ENCODE measurements at places on chromosomes 2 and 18.

GRCh38 chr2:112821142-112821541, 15.4 kb downstream of the IL1B start:
- DNase-seq, result no peak

DNA sequence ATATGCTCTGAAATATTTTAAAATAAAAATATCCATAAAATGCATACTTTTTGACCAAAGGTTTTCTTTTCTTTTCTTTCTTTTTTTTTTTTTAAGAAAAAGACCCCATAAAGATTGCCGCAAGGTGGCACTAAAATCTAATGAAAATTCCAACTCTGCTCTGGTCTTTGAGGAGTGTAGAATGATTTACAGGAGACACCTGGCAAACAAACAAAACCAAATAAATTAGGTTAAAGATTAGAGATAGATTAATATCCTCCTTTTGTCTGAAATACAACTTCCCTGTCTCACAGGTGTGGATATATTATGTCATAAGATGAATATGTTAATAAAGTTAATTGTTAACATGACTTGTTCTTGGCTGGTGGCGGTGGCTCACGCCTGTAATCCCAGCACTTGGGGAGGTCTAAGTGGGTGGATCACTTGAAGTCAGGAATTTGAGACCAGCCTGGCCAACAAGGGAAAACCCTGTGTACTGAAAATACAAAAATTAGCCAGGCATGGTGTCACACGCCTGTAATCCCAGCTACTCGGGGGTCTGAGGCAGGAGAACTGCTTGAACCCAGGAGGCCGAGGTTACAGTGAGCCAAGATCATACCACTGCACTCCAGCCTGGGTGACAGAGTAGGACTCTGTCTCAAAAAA, 3.5 kb upstream of the RHOB start:
- DNase-seq, result peak; percentile 41

GRCh38 chr2:72731116-72731515, 94.7 kb downstream of the EXOC6B start:
- no peak for DNase-seq

DNA sequence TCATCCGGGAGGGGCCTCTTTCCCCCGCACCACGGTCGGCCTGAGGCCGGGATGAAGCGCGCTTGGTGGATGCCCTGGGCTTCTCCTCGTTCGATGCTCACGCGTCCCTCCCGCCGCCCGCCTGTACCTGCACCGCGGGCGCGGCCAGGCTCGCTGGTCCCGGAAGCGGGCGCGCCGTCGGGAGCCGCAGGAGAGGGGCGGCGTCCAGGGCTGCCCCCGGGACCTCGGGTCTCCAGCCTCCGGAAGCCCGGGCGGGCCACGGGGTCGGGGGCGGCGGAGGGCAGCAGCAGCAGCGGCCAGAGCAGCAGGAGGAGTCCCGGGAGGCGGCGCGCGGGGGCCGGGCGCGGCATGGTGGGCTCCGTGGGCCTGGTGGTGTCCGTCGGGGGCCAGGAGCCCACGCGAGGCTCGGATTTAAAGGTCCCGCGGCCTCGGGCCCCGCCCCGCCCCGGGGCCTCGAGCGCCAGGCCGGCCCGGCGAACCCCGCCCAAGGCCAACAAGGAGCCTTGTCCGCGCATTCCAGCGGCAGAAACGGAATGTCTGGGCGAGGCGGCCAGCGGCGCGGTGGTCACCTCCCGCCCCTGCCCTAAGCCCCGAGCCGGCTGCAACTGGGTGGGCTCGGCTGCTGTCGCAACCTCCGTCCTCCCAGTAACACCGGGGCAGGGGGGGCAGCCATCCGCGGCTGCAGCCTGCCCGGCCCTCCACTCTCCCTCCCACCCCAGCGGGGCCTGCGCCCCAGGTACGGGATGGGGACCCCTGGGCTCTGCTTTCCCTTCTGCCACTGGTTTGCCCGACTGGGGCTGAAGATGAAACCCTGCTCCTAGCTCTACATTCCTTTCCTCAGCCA, at the start of gene MATN3:
Gene MATN3, minus strand, starts transcription at position 387 of the 844 bp plus-strand sequence. Its CDS starts 37 bp downstream, at position 350.
- DNase-seq, result no peak

DNA sequence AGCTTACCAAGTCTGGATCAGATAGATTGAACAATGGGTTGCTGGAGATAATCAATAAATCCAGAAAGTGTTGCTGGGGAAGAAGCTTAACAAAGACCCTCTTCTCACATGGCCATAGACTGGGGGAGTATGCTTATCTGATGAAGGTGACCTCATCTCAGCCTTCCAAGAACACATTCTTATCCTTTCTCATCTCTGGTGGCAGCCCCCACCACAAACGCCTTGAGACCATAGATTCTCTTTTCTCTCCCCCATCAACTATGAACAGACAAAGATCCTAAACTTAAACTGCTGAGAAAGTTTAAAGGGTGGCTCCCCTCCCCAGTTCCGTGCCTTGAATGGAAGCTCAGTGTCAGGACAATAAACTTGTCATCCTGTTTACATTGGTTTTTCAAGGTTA, 428.7 kb upstream of the TRIB2 start:
- DNase-seq, result no peak
